ENCODE measurements at places on chromosomes 3 and 15.

- no peak for DNase-seq
These were observed 21.0 kb downstream of the PLXNB1 start for GRCh38 chr3:48408823-48409281.

DNA sequence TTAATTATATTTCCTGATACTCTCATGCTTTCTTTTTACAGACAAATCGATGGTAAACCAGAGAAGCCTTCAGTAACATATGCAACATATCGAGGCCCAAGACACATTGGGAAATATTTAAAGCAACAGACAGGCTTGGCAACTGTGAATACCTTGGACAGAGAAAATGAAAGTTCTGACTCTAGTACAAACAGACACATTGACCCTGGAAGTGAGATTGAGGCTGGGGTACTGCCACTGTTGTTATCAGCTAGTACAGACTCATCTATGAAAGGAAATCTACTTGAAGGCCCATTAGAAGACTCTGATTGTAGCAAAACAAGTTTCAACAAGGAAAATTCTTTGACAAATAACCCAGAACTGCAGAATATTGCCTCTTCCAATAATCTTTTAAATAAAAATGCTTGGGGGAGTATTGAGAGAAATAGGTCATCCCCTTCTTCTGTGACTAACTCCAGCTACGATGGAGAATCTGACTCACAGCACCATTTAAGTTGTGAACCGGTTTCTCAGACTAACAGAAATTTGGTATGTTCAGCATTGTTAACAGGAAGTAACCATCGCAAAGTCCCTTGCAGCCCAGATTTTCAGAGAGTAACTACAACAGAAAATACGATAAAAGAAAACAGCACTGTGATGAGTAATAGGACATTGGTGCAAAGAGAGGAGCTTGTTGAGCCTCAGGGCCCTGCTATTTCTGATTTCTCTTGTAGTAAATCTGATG, 50.2 kb downstream of the CRYBG3 start:
- no peak for DNase-seq

- DNase-seq, result no peak
These were observed 6.0 kb downstream of the CCDC12 start for GRCh38 chr3:46970391-46971091.

DNA sequence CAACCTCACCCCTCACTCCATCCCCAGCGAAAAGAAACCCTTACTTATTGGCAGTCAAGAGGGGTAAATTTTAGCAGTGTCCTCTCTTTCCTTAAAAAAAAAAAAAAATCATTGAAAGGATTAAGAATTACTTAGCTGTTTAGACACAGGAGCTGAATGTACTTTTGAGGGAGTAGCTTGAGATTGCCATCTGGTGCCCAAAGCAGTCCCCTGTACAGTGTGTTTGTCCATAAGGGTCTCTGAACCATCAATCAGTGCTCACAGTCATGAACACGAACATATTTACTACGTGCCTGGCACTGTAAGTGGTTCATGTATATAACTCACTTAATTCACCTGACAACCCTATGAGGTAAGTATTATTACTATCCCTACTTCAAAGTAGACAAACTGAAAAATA, 463.5 kb downstream of the RAP2B start:
- DNase-seq, result no peak
